Left cardiac atrium (tissue), 4 donors: ENCODE measurements at places on chromosomes 16 and 17.

DNA sequence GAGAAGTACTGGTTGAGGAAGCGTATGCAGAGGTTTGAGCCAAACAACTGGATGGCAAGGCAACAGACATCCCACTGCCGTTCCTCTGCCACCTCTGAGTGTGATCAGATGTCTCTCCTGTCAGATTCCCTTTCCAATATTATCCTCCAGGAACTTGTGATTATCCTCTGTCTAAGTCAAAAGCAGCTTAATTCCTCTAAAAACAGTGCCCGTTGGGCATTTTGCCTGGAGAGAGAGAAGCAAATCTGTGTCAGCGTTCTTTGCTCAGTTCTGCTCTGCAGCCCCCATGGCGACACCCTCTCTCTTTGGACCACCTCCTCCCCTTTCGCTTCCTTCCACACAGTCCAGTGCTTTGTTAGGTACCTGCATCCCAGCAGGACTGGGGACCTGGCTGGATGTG lies 56.1 kb upstream of the TBX2 start:
- no peak for DNase-seq

DNA sequence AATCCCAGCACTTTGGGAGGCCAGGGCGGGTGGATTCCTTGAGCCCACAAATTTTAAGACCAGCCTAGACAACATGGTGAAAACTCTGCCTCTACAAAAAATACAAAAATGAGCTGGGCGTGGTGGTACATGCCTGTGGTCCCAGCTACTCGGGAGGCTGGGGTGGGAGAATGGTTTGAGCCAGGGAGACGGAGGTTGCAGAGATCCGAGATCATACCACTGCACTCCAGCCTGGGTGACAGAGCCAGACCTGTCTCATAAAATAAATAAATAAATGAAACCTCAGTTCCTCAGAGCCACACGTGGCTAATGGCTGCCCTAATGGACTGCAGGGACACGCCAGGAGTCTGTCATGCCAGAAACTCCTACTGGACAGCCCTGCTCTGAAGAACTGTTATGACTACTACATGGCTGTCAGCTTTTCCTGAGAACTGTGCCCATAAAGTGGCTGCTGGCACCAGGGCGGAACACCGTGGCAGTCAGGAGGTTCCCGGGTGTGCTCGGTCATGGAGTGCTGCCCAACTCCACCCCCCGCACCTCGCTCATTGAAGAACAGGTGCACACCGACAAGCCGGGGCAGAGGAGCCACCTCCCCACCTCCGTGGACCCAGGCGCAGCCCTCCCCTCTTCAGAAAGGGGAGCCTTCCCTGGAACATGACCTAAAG lies 4.3 kb downstream of the TMEM11 start:
- DNase-seq: peak; percentile 36

- DNase-seq: no peak
Measured at GRCh38 chr17:8522577-8522976, 86.9 kb downstream of the NDEL1 start.

- DNase-seq: no peak
Measured at GRCh38 chr16:74734361-74735161, 33.9 kb upstream of the MLKL start.

DNA sequence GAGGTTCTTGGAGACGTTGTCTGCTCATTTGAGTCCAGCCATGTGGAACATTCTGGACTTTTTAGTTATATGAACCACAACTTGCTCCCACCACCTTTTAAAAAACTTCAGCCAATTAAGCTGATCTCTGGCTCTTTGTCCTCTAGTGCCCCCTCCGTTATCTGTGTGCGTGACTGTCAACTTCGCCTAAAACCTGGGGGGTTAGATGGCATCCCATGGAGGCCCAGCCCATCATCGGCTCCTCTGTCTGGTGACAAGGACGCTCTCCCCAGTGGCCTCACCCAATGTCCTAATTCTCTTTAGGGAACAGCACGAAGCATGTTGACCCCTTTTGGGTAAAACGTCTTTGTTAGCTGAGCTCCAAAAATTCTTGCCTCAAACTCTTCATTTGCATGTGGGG lies 341.0 kb upstream of the TNRC6C start:
- DNase-seq: no peak

DNA sequence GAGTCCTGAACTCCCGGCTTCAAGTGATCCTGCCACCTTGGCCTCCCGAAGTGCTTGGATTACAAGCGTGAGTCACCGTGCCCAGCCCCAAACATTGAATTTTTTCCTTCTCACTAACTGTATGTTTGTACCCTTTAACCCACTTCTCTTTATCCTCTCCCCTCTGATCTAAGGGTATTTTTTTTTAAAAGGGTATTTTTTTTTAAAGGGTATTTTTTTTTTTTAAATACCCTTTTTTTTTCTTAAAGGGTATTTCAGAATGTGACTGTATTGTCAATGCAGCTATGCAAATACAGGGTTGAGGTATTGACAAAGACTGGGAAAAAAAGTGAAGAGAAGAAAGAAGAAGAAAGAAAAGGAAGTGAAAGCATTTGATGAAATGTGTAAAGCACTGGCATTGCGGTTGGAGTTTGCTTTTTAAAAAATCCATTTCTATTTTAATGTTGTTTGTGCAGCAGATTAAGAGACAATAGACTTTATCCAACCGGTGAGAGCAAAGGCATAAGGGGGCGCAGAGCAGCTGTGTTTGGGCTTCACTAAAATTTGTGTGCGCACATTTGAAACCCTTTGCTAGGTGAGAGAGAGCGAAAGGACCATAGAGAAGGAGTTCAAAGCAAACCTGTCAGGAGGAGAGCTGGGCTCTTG lies 42.4 kb downstream of the SYT17 start:
- no peak for DNase-seq

DNA sequence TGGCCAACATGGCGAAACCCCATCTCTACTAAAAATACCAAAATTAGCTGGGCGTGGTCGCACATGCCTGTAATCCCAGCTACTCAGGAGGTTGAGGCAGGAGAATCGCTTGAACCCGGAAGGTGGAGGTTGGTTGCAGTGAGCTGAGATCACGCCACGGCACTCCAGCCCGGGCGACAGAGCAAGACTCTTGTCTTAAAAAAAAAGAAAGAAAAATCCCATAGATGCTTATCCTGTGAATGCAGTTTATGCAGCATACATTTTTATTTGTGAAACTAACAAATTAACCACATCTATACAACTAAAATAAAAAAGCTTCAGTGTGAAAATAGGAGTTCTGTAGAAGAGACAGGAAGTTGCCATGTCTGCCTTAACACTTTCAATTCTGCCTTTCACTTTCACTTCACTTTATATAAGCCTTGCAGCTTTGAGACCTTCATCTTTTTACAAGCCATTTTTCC lies 7.1 kb downstream of the IGSF6 start:
- DNase-seq: no peak

DNA sequence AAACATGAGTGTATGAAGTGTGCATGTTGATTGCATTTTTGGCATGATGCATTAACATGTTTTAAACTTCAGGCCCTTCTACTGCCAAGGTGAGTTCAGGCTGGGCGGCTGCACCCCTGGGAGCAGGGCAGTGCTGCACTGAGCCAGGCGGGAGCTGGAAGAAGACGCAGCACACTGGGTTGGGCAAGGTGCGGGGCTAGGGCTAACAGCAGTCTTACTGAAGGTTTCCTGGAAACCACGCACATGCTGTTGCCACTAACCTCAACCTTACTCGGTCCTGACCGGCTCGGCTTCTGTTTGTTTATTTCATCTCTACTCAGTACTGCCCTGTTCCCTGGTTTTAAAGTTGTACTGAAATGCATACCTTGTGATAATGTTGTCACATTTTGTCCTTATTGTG lies 61.0 kb downstream of the MAP2K4 start:
- no peak for DNase-seq

- DNase-seq: peak; percentile 76
Measured at GRCh38 chr17:7294614-7295153, at the start of gene YBX2. TSS of gene YBX2 (minus strand) at chr17:7294639. CDS start at chr17:7294500, 139 bp downstream.

GRCh38 chr16:84357191-84357651 lies 11.1 kb upstream of the ATP2C2 start:
- no peak for DNase-seq

DNA sequence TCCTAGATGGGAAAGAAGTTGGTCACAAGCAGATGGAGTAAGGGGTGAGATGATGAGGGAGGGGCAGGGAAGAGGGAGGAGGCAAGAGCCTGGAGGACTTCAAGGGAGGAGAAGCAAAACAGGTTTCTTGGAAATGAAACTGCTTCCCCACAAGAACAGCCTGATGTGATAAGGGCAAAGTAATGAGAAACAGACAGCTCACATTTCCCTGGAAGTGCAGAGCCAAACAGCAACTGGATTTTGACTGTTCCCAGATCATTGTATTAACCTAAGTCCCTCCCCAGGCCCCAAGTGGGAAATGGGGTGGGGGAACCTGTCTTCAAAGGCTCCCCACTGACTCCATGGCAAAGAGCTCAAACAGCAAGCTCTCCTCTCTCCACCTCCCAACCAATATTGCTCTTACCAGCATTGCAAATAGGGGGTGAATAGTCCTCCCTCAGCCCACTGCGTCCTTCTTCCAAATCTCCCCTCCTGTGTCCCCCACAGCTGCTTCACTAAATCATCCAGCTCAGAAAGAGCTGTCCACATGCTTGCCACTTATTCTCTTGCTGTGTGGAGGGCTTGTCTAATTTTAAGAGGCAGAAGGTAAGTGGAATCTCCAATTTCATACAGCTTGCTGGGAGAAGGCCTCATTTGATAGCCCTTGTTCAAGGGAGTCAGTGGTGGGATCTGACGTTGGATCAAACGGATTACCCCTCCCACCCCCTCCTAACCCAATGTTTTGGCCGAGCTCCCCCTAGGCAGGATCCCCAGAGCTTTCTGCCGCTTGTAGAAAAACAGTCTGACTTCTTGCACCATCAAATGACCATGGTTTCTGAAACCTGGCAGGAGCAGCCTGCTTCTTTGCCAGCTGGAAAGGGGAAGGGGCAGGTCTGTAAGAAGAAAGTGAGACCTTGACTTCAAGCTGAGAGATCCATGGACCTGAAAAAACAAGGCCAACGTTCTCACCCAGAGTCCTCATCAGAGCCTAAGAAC lies 56.3 kb upstream of the SMIM36 start:
- peak; percentile 68 for DNase-seq

DNA sequence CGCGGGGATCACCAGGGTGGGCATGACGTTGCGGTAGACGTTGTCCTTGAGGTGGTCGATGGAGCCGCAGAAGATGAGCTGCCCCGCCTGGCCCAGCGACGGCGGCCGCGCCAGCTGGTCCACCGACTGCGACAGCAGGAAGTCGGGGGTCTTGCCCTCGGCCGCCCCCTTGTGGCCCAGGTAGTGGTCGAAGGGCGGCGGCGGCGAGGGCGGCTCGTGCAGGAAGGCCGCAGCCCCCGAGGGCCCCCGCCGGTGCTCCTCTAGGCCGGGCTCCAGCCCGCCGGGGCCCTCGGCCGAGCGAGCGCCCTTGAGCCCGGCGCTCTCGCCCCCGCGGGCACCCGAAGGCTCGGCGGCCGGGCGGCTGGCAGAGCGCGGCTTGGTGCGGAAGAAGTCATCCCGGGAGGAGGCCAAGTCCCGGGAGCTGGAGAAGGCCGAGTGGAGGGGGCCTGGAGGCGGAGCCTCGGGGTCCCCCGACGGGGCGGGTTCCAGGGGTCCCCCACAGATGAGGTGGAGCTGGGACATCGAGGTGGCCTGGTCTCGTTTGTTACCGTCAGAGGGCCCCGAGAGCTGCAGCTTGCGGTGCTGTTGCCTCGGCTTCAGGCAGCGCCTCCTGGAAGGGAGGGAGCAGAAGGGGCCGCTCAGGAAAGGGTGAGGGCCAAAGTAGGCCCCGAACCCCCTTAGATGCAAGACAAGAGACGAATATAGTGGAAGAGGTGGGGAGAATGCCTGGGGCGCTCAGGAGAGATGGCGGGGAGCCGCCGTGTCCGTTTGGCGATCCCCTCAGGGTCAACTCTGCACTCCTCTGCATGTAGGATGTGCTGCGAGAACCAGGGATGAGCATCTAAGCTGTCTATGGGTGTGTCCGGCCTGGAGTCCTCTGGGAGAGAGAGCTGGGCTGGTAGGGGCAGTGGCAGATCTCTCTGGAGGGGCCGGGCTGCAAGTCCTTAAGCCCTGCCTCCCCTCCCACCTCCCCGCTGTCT lies 8.8 kb downstream of the FAM171A2 start:
- DNase-seq: peak; percentile 65

DNA sequence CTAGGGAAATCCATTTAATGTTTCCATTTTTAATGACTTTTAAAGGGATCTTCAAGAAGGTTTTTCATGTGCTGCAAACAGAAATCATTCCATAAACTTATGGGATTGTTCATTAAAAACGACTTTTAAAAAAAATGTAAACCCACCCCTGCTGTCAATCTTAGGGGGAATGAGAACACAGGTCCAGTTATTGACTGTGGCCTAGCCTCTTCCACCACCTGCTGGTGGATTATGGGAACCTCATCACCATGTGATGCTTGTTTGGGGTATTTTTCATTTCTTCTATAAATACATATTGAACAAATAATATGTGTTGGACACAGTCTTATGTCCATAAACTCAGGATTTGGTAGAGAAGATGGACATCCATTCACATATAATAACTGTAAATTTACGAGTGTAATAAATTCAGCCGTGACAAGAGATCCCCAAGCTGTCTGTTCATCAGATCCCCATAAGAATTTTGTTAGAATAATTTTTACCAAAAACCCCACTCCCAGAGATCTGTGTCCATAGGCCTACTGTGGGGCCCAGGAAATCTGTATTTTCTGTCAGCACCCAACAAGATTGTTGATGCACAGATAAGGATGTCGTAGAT lies 42.0 kb upstream of the TMC5 start:
- peak; percentile 35 for DNase-seq

DNA sequence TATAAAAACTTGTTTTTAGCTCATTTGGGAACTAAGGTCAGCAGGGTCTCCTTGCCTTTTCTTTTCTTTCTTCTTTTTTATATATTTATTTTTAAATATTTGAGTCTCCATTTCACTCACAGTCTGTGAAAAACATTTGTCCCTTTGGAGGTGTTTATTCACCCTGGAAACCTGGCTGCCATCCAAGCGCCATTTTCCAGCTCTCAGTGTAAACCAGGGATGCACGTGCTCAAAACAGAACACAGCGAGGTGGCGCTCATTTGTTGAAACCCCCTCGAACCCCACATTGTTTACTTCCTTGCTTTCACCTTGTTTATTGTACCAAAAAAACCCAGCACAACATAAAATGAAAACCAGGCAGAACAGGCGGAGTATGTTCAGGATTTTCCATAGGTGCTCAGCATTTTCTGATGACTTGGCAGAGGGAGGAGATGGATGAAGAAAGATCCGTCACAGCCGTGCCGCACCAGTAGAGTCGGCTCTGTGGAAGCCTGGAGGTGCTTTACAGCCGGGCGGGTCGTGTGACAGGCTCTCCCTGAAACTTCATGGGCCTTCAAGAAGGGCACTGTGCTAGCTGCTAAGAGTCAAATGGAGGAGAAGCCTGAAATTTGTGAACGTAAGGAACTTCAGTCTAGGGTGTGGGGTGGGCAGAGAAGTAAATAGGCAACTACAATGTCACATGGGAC lies 284.4 kb downstream of the FOXL1 start:
- peak; percentile 58 for DNase-seq

GRCh38 chr17:45942284-45942683 lies 47.9 kb downstream of the MAPT start:
- peak; percentile 79 for DNase-seq
